Right forelimb (tissue), 1 donor: ENCODE measurements at places on chromosomes 12 and 14.

DNA sequence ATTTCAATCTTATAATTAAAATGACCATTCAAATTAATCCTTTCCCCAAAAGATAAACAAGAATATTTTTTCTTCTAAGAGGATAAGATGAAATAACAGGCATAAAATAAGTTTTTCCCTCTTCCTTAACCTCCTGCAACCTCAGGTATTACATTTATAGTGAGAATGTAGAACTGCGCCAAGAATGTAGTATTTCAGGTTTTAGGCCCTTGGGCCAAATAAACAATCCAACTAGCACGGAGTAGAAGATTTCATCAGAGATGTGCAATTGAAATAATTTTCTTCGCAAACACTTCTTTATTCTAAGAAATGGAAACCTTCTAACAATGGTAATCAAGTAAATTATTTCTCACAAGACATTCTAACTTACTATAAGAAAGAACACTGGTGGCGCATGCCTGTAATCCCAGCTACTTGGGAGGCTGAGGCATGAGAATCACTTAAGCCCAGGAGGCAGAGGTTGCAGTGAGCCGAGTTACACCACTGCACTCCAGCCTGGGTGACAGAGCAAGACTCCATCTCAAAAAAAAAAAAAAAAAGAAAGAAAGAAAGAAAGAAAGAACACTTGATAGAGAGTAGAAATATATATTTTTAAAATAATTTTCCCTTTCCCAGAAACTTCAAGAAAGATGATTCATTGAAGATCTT, 100.8 kb downstream of the TAOK3 start:
- DNase-seq = no peak

DNA sequence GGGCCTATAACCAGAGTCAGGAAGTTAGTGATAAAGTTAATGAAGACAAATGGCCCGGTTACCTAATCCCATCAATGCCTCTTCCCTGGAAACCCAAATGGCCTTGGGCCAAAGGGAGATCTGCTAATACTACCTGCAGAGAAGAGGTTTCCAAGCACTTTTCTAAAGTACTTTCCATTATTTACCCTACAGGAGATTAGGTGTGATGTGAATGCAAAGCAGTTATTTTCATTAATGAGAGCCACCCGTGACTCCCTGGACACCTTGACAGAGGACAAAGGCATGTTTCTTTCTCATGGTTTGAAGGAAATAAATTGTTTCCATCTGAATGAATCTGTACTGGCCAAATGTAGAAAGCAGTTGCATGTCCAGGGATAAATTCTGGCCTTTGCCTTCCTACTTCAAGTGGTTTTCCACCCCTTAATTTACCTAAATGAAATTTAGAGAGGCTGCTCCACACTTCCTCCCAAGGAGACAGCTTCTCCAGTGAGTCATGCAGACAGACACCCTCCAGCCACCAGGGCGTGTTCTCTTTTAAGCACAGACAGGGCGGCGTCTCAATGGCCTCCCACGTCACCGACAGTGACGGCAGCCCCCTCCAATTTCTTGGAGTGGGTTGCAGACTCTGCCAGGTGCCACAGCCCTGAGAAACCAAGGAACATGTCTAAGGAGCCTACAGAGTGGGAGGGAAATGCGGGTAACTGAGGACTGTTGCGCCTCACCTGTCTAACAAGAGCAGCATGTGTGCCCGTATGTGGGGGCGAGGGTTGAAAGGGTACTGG, 43.9 kb upstream of the GNPNAT1 start:
- DNase-seq = peak; percentile 54

- DNase-seq = no peak
Observed at GRCh38 chr14:35695072-35695471, 114.0 kb downstream of the RALGAPA1 start.

DNA sequence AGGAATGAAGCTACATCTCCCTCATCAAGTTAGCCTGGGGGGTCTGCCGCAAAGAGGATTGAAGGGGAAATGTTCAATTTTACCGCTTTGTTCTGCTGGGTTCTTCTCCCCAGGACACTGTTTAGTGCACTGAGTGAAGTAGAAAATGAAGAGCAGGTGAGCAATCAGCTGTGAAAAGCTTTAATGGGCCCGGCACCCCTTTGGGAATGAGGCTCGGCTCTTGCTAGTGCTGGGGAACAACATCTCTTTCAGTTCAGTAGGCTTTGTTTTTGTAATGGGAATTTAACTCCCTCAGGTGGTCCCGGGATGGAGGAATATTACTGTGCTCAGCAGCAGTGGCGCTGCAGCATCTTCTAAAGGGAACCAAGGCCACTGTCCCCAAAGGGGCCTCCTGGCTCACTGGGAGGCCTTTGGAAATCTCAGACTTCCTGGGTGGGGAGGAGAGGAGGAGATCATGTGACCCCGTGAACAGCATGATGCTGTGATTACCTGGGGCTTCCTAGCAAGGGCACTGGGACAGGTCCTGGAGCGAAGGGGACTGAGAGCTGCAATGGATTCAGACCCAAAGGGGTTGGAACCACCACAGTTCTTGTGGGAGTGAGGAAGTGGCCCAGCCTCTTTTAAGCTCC, 85.2 kb upstream of the MAX start:
- no peak for DNase-seq

DNA sequence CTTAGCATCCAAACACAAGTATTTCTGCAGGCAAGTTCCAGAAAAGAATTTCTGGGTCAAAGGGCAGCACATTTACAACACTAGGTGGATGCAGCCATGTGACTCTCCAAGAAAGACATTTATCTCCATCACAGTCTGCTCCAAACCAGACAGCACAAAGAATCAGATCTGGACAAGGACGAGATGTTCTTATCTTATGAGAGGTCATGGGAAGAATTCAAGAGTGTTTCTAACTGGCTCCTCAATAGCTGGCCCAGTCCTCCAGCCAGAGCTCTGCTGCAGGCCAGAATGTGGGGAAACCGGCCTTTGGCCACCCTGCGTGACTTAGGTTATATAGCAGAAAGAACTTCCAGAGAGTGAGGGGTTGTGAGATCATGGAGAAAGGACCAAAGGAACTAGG, 17.4 kb downstream of the TMEM119 start:
- DNase-seq = no peak

GRCh38 chr14:73236157-73236556, 1.1 kb upstream of the PAPLN start:
- DNase-seq = no peak

DNA sequence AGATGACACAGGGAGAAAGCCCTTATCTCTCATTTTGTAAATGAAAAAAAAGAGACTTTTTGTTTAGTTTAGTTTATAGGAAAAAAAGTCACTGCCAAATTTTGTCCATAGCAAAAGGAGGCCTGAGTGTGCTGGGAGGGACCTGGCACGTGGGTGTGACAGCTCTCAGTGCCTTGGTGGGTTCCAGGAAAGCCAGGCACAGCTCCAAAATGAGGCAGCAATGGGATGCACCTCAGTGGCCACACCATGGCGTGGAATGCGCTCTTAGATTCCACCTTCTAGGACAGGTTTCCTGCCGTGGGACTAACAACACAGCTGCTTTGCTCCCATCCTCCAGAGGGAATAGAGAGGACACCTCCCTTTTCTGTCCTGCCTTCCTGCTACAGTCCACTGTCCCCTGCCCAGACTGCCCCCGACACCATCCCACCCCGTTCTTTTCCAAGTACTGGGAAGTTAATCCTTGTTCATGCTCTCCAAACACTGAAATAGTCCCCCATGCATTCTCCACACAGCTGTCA, 207.6 kb downstream of the EMP1 start:
- DNase-seq = no peak

DNA sequence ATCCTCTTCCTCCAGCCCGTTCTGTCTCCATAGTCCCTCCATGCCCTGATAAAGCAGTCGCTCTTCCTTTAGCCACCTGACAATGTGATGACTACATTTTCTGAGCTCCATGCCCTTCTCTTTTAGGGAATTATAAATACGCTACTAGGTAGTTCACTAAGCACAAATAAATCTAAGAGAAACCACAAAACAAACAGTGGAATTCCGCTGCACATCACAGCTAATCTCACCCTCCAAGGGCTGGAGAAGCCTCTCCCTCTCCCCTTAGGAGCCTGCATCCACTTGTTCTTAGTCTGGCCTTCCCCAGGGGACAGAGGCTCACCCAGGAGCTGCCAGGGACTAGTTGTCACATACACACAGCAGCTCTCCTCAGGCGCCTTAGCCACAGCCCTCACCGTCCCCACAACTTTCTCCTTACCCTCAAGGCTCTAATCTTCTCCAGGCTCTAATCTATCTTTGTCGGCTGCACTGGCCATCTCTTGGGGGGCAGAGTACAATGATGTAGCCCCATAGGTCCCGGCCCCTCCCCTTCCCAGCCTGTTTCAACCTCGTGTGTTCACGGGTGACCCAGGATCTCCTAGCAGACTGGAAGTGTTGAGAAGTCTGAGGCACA, 55.9 kb upstream of the GPR68 start:
- no peak for DNase-seq

- no peak for DNase-seq
Observed at GRCh38 chr14:36275741-36276140, 44.7 kb downstream of the MBIP start.

GRCh38 chr12:114682785-114683708, 928 bp downstream of the TBX3 start:
- DNase-seq = peak; percentile 67

GRCh38 chr12:2796187-2796666, 1.5 kb downstream of the FKBP4 start:
- no peak for DNase-seq

DNA sequence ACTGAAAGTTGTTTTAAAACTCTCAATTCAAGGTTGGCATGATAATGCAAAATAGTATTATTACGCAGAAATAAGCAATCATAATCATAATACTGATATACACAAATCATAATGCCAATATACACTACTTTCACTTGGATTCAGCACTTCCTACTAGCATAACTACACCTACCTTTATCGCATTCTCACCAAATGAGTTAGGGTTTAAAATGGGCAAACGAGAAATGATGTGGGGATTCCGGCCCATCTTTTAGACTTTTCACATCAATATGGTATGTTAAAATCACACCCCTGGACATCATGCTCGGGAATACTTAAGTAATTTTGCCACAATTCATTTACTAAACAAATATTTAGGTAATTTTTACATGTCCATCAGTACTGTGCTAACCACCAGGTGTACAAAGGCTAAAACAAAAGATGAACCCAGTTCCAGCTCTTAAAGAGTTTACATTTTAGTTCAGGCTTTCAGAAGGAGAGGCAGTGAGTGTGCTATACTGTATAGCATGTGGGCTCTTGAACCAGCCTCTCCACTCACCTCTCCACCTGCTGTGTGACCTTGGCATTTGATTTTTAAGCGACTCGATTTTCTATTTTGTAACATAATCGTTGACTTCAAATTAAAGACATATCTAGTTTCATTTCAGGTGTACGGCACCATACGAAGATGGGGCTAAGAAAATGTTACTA, 1.1 kb upstream of the USP15 start:
- no peak for DNase-seq

DNA sequence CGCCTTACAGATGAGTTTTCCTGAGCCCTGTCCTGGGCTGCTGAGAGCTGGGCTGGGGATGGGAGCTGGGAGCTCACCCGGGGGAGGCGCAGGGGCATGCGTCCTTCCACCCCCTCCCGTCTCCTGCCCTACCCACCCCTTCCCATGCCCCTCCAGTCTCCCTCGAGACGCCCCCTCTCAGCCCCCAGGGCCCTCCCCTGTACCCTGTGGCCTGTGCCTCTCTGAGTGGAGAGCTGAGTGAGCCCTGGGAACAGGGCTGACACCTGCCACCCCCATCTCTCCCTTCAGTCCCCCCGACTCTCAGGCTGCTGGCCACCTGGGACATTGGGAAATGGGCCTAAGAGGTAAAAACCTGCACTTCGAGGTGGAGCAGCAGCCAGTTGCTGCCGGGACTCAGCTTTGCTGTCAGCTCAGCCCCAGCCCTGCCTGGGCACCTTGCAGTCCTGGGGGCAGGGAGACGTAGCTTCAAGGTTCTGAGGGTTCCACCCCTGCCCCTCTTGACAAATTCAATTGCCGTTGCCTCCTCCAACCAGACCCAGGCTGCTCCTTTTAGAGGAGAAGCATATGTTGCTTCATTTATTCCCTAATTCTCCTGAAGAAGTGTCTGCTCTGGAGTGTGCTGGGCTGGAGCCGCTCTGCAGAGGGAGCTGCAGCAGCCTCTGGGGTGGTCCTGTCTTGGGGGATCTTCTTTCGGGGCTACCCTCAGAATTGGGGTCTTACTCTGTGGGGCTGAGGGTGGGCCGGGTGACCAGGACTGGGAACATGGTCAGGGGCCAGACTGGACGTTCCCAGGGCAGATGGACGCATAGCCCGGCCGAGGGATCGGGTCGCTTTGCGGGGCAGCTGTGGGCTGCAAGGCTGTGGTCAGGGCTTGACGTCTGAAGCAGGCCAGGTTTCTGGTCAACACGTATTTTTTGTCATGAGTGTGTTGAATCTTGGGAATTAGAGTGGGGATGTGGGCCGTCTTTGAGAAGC, 141.4 kb downstream of the ADGRD1 start:
- peak; percentile 39 for DNase-seq

DNA sequence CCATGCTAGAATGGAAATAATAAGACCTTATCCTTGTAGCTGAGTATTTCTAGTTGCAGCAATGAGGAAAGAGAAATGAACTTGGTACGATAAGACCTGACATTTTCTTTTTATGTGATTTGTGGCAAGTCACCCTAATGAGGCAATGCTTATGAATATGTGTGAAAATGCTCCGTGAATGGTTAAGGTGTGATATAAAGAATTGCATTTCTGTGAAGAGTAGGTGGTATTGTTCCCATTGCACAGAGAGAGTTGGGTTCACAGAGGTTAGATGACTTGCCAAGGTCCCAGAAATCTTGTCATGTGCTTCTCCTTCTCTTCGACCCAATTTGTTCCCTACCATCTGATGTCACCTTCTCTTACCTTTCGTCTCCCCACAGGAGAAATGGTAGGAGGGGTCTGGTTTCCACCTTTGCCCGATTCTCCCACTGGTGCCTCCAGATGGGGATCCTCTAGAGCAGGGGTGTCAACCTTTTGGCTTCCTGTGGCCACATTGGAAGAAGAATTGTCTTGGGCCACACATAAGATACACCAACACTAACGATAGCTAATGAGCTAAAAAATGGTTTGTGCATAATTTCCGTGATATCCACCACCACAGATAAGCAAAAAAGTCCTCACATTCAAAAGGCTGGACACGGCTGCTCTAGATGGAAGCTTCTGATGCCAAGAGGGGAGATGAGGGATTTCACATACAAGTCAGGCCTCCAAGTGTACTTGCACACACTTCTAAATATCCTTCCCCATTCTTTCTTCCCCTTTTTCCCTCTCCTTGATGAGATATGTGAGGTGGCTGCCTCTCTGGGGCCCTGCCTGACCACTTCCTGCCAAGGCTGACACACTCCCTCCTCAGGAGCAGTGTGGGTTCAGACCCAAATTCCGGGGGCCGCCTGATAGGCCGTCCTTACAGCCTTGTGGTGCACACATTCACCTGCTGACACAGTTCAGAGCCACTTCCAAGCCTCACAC, 96.1 kb downstream of the PLXNC1 start:
- no peak for DNase-seq

GRCh38 chr12:13563743-13564125, 367.2 kb downstream of the EMP1 start:
- no peak for DNase-seq
